Aorta (tissue), 5 donors: ENCODE measurements at places on chromosomes 1 and 21.

- no peak for DNase-seq
Measured at GRCh38 chr1:186404454-186405051, 28.9 kb downstream of the ODR4 start.

- no peak for DNase-seq
Measured at GRCh38 chr1:3681898-3682806, 29.8 kb downstream of the TP73 start.

GRCh38 chr21:42304556-42305454, 10.4 kb downstream of the TFF3 start:
- no peak for DNase-seq

GRCh38 chr1:68294367-68295066, 62.2 kb upstream of the WLS start:
- DNase-seq = no peak
